SJSA1 (cell line): ENCODE measurements at places on chromosomes 6 and 20.

DNA sequence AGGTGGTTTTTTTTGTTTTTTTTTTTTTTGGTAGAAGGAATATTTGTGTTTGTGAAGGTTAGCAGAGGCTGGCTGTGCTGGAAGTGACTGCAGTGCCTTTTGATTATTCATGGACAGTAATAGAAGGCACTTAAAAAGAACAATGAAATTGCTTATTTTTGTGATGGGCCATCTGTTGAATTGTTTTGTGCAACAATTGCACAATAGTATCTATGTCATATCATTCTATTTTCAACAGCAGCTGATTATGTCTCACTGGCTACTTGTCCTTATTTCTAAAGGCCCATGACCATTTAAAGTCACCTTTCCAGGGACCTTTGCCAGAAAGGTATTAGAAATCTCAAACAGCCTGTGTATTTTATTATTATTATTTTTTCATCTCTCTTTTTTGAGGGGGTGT, 70.6 kb downstream of the AFG1L start:
- DNase-seq, result no peak

DNA sequence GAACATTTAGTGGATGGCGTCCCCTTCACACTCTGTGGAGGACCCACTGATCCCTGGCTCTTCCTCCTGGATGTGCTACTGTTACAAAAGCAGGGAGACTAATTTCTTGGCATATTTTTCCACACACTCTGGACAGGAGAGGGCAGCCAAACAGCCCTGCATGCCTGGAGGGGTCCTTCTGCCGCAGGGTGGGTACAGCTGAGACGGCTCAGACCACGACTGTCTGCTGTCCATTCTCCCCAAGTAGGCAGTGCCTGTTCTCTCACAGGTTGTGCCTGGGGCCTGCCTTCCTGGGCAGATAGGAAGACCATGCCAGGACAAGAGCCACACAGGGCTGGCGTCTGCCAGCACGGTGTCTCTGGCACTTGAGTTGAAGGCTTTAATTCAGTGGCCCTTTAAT, 260.1 kb downstream of the FOXC1 start:
- no peak for DNase-seq

- no peak for DNase-seq
Measured at GRCh38 chr6:90413867-90414266, 117.2 kb upstream of the BACH2 start.

- DNase-seq, result peak; percentile 20
Measured at GRCh38 chr6:70396796-70397729, 16.2 kb upstream of the FAM135A start.

DNA sequence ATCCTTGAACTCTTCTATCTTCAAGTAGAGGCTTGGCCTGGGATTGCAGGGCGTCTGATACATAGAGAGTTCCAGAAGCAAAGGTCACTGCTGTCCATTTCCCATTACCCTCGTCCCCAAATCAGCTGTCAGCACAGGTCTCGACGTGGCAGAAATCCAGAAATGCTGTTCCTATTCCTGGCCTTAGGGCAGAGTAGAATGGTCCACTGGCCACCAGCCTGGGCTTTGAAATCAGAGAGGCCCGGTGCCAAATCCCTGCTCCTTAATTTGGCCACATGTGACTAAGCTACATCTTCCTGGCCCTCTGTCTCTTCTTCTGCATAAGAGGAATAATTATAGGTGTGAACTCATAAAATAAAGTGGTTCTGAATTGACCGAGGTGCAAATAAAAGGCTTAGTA, 40.9 kb upstream of the FAM83D start:
- no peak for DNase-seq
